ENCODE measurements at places on chromosomes 6 and 20.

- no peak for DNase-seq
Measured at GRCh38 chr6:165701564-165702354, 38.7 kb upstream of the PDE10A start.

DNA sequence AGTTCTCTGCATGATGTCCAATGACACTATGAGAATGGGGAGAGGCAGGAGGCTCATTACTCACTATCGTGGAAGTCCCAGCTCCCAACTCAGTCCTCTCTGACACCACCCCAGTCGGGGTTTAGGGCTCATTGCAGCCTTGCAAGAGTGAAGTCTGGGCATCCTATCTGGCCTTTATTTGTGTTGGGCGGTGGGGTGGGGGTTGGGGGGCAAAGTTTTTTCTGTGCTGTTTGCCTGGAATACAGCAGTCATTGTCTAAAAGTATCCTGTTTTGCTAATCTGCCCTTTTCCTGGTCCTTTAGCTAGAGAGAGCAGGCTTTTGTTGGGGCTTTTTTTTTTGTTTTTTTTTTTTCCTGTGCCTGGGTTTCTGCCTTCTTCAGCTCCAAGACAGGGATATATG, 174.2 kb downstream of the MYLK4 start:
- DNase-seq: no peak

GRCh38 chr20:37777012-37777950, 83.5 kb downstream of the CTNNBL1 start:
- peak; percentile 7 for DNase-seq

DNA sequence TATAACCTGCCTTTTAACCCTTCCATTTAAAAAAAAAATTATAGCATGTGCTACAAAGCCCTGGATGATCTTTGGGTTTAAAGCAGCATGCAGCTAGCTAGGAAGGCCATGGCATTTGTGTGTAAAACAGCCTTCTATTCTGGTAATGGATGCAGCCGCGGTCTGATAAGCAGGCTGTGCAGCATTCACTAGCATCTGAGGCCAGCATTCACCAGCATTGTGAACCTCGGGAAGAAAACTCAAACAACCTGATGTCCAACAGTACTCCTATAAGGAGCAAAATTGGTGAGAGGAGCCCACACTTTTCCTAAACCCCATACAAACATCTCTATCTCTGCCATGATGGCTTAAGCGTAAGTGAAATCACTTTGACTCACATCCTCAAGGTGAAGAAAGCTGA, 265.5 kb downstream of the PTPRT start:
- DNase-seq: no peak

- DNase-seq: peak; percentile 7
Measured at GRCh38 chr20:34871966-34872621, 562 bp downstream of the GGT7 start.

DNA sequence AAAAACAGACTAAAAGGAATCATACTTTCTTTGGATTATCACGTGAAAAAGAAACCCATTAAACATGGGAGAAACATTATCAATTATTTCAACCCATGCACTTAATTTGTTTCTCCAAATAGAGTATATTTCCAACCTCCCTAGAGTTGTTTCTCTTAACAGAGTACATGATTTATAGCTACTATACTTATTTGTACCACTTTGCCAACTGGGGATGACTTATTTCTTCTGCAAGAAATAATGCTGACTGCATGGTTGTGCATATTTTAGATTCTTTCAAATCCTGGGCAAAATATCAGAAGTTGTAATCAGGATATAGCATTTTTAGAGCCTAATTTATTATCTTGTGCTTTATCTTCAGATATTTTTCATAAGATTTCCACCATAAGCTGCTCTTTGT, 629.1 kb upstream of the EYS start:
- peak; percentile 13 for DNase-seq

- DNase-seq: peak; percentile 98
Measured at GRCh38 chr20:34222208-34222607, 19.0 kb upstream of the ASIP start.

DNA sequence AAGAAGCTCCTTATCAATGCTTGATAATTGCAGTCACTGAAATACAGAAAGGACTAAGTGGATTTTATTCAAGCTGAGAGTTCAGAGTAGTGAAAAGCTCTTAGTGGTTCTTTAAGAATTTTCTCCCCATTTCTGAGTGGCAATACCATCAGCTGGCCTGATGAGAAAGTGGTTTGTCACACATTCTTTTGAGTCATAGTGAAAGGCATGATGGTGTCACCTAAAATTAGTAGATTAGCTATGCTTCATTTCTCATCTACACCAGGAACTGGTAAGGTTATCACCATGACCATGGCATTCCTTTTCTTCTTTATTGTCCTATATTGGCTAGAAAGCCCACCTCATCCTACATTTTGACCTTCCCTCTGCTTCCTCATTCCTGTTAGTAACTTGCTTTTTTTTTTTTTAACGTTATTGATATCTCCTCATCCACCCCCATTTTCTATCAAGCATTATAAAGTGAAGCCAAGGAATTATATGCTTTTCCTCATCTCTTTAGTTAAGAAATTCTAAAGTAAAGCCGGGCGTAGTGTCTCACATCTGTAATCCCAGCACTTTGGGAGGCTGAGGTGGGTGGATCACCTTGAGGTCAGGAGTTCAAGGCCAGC, 67.4 kb upstream of the LOC128125822 start:
- no peak for DNase-seq

DNA sequence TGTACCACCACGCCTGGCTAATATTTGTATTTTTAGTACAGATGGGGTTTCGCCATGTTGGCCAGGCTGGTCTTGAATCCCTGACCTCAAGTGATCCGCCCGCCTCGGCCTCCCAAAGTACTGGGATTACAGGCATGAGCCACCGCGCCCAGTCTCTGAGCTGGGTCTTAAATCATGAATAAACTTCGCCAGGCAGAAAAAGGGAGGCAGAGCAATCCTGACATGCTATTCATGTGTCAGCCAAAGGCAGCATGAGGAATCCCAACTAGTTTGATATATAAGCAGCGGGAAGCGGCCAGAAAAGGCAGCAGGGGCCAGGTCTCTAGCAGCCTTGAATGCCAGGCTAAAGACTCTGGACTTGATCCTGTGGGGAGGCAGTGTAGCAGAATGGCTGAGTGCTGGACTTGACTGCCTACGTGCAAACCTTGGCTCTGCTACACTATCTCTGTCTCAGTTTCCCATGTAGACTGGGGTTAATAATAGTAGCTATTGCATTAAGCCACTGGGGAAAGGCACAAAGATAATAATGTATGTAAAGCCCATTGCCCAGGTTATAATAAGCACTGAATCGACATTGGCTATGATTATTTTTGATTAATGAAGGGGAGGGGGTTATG, 1.8 kb downstream of the PROCR start:
- DNase-seq: peak; percentile 45

DNA sequence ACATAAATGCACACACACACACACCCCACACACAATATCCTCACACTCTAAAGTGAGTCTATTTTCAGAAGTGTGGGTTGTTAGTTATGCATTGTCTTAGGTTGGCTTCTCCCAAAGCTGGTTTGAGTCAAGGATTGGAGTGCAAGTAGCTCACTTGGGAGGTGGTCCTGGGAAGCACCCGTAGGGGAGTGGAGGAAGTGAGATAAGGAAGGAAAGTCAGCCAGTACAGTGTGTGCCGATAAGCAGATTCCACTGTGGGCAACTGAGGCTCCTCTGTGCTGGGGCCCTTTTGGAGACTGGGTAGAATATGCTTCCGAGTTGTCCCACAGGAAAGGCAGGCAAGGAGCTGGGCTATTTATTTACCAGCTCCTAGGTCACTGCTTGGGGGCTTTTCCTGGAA, 67.2 kb downstream of the PLCB4 start:
- no peak for DNase-seq

GRCh38 chr6:80544555-80544954, 438.1 kb downstream of the BCKDHB start:
- peak; percentile 51 for DNase-seq

DNA sequence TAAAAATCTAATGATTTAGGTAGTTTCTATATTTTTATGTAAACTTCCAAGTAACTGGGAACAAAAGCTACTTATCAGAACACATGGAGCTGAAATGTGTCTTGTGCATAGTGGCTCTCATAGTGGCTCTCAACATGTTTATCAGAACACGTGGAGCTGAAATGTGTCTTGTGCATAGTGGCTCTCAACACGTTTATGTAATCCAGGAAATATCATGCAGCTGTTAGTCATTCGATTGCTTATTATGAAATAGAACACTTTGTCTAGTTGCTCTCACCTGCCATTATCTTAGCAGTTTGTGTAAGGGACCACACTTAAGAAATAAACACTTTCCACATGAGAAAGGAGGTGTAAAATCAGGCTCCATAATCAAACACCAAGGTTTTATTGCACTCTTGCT, 119.2 kb upstream of the ASCC3 start:
- no peak for DNase-seq

DNA sequence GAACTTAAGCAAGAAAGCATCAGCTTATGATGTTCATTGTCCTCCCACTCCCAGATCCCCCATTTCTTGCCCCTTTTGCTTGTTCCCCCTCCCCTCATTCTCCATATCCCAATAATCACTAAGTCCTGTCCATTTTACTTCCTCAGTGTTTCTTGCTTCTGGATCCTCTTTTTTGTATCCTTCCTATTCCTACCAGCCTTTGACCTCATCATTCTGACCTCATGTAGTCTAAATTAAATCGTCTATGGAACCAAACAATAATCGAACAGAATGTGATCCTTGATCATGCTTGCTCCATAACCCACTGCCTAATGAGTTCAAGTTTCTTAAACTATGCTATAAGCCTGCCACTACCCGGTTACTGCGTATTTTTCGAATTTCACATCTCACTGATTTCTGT, 5.4 kb upstream of the RSPH3 start:
- no peak for DNase-seq

DNA sequence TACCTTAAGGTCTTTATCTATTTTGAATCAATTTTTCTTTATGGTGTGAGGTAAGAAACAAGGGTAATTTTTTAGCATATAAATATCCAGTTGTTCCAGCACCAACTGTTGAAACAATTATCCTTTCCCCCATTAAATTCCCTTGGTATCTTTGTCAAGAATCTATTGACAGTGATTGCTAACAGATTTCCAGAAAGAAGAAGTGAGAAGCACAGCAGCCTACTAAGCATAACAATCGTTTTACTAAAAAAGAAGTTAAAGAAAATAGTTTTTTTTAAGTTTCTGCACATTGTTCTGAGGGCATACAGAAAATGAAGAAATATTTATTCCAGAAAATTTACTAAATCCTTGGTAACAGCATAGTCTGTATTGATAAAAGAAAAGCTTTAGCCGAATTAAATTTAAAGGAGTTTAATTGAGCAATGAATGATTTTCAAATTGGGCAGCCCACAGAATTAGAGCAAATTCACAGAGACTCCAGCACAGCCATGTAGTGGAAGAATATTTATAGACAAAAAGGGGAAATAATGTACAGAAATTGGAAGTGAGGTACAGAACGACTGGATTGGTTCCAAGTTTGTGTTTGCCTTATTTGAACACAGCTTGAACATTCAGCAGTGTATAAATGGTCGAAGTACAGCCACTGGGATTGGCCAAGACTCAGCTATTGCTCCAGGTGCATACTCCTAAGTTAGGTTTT, 97.9 kb upstream of the UST start:
- no peak for DNase-seq

- no peak for DNase-seq
Measured at GRCh38 chr20:24566656-24567055, 97.2 kb downstream of the SYNDIG1 start.

- no peak for DNase-seq
Measured at GRCh38 chr20:21944227-21944626, 238.8 kb downstream of the PAX1 start.

GRCh38 chr6:81909981-81910900, 157.8 kb upstream of the TENT5A start:
- DNase-seq: peak; percentile 31

DNA sequence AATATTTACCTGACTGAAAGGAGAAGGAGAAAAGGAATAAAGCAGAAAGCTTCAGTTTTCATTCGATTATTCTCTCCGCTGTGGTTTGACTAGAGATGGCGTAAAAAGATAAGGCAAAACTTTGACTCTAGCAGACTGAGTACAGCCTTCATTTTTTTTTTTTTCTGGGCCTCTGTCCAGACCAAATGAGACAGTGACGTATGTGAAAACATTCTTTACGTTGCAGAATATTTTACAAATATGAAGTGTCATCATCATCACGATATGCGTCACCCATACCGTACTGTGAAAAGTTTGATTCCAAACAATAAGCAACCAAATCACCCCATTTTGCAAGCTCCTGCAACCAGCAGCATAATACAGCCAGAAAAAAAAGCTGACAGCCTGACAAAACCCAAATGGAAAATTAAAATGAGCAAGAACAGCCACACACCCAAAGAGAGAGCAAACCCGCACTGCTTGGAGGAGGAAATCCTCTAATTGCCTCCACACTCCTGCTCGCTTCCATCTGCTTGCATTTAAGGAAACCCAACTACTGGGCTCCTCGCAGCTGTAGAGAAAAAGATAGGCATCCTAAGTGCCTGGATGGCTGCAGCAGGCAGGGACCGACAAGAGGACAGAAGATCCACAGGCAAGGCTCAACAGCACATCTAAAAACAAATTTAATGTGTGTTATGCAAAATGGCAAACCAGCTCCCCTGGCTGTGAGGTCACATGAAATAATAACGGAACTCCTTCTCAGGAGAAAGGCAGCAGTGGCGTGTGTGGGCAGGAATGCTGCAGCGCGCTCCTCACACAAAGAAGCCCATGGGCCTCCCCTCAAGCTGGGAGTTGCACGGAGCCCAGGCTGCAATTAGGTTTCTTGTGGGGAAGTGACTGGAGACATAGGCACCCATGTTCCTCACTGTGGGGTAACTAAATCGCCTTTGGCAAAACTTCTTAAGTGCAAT, 113.1 kb downstream of the FYN start:
- peak; percentile 91 for DNase-seq

DNA sequence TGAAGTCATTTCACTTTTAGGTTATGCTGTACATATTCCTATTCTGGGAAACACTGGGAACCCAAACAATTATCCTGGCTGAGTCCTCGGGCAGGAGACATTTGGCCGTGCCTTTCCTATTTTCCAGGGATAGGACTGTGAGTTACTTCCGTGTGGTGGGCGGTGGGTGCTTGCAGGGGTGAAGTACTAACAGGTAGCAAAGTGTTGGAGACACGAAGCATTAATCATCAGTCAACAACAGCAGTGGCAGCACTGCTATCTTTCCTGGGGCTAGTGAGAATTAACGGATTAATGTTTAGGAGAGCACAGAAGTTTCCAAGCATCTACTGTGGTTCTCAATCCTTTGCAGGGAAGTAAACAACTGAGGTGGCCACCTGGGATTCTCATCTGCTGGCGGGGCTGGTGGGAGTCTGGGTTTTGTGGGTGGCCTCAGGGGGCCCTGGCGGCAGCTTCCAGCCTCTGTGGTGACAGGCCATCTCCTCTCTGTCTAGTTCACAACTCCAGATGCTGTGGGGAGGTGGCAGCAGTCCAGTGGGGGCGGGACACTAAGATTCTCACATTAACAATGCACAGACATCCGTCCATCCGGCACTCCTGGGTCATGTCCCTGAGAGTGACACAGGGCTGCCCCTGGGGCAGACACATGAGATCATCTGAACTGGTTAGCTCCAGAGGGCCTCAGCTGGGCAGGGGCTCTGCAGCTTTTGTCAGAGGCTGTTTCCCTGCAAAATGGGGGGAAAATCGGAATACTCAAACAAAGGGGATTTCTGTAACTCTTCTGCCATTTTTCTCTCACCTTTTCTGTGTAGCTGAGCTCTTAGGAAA, 90.9 kb downstream of the GJA10 start:
- DNase-seq: peak; percentile 80

GRCh38 chr6:40336940-40337760, 250.0 kb downstream of the LRFN2 start:
- DNase-seq: no peak
